HT1080 (cell line): ENCODE measurements at places on chromosomes 2 and 18. TPM values are rescaled to one million over a fixed set of nuclear protein-coding genes. Genes with fewer than 3 reads are reported as not detected.

Gene CHRND
- not detected in 2 replicates for total RNA-seq

Gene CCL20
- total RNA-seq: 0.23 and 0.92 TPM in 2 replicates

Gene REG3G
- 0.23 TPM in 1 of 2 replicates, not detected in the other for total RNA-seq

Gene SAG
- total RNA-seq: not detected in 2 replicates

Gene LTBP1
- total RNA-seq: 28.6 and 40.5 TPM in 2 replicates
